Astrocyte (in vitro differentiated cells and primary cell): ENCODE measurements at places on chromosomes 7 and 10. TPM values are rescaled to one million over a fixed set of nuclear protein-coding genes. Genes with fewer than 3 reads are reported as not detected.

DNA sequence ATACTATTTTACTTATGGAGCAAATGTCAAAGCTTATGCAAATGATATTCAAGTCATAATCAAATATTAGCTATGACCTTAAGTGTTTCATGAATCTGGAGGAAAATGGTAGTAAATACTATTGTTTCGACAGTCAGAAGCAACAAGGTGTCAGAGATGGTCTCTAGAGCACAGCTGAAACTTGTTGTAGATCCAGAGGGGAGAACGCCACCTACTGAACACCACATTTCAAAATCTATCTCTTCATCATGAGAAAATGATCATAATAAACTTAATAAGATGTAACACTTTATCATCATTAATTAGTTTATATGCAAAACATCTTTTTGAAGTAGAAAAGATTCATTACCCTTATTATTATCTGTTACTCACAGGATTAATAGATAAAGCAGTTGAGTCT lies 418.7 kb downstream of the GATA3 start:
- peak; percentile 11 for DNase-seq

GRCh38 chr10:70482982-70483760 lies 4.6 kb downstream of the PALD1 start:
- DNase-seq: no peak

GRCh38 chr7:66233638-66234037 lies 28.5 kb downstream of the TPST1 start:
- no peak for DNase-seq

DNA sequence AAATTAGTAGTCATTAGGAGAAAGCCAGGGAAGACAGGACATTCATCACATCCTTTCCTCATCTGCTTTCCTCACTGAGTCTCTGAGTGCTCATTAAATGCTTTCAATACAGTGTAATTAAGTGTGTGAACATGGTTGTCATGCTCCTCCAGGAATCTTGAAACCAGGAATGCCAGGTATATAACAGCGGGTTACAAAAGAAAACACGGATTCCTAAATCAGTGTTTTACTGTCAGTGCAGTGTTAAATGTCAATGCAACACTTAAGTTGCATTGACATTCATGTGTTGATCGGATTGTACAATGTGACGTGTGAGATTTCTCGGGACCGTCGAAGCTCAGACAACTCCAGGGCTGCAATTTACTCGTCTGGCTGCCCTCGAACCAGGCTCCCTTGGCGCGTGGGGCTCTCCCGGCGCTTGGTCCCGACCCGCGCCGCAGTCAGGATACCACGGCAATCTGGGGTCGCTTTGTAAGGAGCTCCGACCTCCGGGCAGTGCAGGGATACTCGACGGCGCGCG lies 455 bp upstream of the SPAG6 start:
- no peak for DNase-seq

DNA sequence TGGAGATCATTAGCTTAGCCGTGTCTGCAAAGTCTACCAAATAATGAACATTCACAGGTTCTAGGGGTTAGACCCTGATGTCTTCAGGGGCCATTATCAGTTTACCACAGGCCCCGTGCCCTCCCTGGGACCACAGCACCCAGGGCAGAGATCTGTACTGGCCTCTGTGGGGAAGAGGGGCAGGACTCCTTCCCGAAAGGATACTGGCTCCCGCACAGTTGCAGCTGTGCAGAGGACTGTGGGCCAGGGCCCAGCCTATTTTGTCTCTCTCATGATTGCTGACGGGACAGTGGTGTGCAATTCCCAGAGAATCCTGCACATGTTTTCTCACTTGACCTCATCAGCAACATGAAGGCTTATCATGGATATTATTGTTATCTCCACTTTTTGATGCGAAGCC lies 243.9 kb downstream of the GLRX3 start:
- no peak for DNase-seq

- no peak for DNase-seq
Measured at GRCh38 chr7:50310956-50311355, 6.4 kb downstream of the IKZF1 start.

DNA sequence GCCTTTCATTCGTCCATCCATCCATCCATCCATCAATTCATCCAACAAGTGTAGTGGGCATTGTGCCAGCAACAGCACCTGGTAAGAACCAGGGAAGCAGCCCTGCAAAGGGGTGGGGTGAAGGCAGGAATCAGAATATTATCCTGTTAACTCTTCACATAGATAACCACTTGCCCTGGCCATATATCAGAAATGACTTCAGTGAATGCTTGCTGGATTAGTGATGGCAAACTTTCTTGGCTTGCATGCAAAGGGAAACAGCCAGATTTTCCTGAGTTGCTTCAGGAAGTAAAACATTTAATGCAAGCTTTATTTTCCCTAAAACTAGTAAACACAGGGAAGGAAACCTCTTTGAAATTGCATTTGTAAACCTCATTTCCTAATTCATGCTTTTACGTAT lies 743 bp downstream of the OR2A5 start:
- DNase-seq: no peak

GRCh38 chr7:15464667-15465121 lies 97.1 kb downstream of the AGMO start:
- no peak for DNase-seq

- DNase-seq: no peak
Measured at GRCh38 chr7:5143106-5143505, 46.9 kb upstream of the WIPI2 start.

GRCh38 chr10:43816351-43817321 lies 168.0 kb upstream of the ZNF32 start:
- peak; percentile 92 for DNase-seq

DNA sequence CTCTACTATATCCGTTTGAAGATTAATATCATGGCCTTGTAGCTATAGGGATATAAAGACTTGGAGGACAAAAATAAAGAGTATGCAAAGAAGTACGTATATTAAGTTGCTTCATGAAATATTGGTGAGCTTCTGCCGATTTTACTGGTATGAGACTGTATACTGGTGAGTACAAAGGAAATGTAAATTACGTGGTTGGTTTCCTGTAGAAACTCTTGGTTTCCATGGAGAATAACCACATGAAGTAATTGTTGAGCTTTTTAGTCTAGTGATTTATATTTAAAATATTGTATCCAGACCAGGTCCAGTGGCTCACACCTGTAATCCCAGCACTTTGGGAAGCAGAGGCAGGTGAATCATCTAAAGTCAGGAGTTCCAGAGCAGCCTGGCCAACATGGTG lies 32.2 kb upstream of the GLI3 start:
- DNase-seq: no peak

DNA sequence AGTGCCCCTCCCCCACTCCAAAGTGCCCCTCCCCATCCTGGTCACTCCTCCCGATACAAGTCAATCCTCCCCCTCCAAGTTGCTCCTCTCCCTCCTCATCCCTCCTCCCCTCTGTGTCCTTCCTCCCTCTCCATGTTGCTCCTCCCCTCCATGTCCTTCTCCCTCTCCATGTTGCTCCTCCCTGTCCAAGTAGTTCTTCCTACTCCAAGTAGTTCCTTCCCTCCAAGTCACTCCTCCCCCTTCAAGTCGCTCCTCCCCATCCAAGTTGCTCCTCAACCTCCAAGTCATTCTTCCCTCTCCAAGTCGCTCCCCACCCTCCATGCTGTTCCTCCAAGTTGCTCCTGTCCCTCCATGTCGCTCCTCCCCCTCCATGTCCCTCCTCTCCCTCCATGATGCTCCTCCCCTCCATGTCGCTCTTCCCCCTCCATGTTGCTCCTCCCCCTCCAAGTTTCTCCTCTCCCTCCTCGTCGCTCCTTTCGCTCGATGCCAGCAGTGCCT lies 8.6 kb upstream of the WBP1L start:
- DNase-seq: no peak

DNA sequence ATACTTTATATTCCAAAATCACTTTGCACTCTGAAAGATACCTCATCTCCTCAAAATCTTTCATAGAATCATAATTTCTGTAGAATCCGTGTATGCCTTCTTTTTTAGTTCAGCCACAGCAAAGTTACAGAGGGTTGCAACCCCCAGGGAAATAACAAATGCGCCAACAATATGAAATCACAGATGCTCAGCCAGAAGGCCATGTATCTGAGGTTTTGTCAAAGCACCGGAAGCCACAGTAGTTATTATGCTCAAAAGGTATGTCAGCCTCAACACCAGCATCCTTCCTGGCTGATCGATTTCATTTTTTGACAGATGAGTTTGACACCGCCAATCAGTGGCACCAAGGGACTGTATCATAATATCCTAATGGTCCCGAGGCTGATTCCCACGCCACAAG lies 204.1 kb downstream of the KCNMA1 start:
- DNase-seq: no peak

- DNase-seq: no peak
Measured at GRCh38 chr7:29480934-29481651, 82.5 kb upstream of the PRR15 start.

DNA sequence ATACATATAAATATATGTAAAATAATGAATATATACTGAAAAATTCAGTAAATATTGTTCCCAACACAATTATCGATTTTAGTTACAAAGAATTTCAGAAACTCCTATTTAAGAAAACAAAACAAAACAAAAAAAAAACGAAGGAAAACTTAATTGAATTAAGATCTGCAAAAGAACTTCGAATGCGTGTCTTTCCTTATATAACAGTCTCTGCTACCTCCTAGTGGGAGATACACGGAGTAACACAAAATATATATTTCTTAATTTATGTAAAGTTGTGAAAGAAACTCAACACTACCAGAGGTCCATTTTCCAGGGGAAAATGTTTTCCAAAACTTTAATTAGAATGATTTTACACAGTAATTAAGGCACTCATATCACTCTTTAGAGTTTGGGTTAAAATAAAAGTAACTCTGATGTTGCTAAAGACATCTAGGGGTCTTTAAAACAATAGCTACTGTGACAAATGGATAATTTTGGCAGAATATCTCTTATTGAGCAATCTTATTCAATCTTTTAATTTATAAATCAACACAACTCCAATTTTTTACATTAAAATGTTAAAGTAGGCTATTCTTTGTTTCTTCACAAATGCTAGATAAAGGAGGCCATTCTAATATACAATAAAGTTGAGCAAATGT lies 41.6 kb downstream of the NEBL start:
- DNase-seq: peak; percentile 8

GRCh38 chr7:148204639-148205304 lies 385.8 kb upstream of the C7orf33 start:
- DNase-seq: no peak

DNA sequence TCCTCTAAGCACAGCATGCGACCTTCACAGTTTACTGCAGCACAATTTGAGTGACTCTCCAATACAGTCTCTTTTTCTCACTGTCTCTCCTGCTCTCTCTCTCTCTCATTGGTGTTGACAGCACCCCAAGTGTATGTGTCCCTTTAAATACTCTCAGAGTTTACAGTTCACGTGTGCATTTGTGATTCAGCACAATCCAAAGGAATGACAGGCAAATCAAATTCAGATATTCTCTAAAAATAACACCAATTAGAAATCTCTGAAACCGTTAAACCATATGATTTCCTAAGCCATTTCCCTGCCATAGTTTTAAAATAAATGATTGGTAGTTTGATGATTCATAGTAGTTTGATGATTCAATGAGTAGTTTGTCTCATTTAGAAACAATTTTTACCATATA lies 104.0 kb upstream of the GAD2 start:
- peak; percentile 21 for DNase-seq

DNA sequence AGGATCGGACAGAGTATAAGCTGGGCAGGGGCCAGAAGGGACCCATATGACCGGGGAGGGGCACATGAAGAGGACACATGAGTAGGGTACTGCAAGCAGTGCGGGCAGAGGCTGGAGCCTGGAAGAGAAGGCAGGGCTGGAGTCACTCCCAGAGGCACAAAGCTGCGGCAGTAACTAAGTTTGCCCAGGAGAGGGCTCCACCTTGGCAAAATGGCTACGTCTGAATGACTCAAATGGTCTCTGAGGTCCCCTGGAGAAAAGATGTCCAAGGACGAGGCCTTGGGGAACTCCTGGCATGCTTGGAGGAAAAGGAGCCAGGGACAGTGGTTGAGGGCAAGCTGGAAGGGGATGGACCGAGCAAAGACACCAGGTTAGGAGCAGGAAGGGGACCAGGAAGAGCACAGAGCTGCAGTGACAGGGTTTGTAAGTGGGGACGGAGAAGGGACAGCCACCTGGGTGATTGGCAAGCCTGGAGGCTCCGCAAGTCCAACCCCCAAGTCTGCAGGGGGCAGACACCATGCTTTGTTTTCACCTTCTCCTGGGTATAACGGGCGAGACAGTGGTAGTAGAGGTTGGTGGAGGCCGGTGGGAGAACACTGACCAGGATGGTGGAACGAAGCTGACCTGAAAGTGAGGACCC lies 43.1 kb upstream of the LBX1 start:
- peak; percentile 10 for DNase-seq

GRCh38 chr10:91247360-91248111 lies 27.1 kb downstream of the PCGF5 start:
- DNase-seq: peak; percentile 31

- no peak for DNase-seq
Measured at GRCh38 chr7:126227055-126227454, 1025.7 kb downstream of the GRM8 start.

- DNase-seq: no peak
Measured at GRCh38 chr7:106646256-106646655, 14.7 kb downstream of the CCDC71L start.

GRCh38 chr10:101558204-101558603 lies 29.9 kb downstream of the POLL start:
- no peak for DNase-seq

- DNase-seq: no peak
Measured at GRCh38 chr7:50827281-50827680, 44.6 kb upstream of the GRB10 start.

GRCh38 chr10:103111031-103111917 lies 81.8 kb downstream of the NT5C2 start:
- peak; percentile 31 for DNase-seq

DNA sequence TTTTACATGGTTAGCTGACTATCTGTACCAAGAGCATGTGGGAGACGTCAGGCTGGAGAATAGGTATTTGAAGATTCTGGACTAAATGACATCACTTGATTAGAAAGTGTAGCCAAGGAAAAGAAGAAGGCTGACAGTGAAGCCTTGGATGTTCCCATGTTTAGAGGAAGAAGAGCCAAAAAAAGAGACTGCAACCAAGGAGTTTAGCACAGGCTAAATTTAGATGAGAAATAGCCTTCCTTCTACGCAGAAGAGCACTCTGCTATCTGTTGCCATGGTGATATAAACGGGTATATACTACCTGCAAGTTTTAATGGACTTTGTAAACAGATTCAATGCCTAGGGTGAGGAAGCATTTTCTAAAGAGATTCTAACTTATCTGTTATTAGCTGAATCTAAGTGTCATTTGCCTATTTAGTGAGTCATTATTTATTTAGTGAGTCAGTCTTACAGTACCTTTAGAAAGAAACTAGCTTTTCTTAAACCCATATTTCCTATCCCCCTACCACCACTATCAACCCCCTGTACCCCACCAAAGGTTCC lies 69.8 kb downstream of the CDK6 start:
- peak; percentile 70 for DNase-seq

- DNase-seq: no peak
Measured at GRCh38 chr7:36960105-36960504, 235.8 kb upstream of the AOAH start.

Gene BPGM
- total RNA-seq: 37.3 and 37.4 TPM in 2 replicates

Gene RUFY2
- total RNA-seq: 21.7 and 21.8 TPM in 2 replicates

Gene CYP17A1
- total RNA-seq: not detected in 2 replicates

Gene CYP26C1
- total RNA-seq: not detected in 2 replicates

Gene TET1
- total RNA-seq: 6.2 and 7.1 TPM in 2 replicates

Gene WDFY4
- total RNA-seq: 0.02 and 0.25 TPM in 2 replicates

Gene SPDYE2B
- total RNA-seq: not detected in 2 replicates

Gene PSD
- 8.8 and 11.7 TPM in 2 replicates for total RNA-seq

Gene ZNF853
- total RNA-seq: 4.9 and 5.0 TPM in 2 replicates

Gene CALD1
- total RNA-seq: 1,834 and 1,872 TPM in 2 replicates

Gene IGFBP1
- not detected in 2 replicates for total RNA-seq

Gene JAKMIP3
- total RNA-seq: 0.34 and 0.54 TPM in 2 replicates
